ENCODE measurements at places on chromosomes 6 and 20.

DNA sequence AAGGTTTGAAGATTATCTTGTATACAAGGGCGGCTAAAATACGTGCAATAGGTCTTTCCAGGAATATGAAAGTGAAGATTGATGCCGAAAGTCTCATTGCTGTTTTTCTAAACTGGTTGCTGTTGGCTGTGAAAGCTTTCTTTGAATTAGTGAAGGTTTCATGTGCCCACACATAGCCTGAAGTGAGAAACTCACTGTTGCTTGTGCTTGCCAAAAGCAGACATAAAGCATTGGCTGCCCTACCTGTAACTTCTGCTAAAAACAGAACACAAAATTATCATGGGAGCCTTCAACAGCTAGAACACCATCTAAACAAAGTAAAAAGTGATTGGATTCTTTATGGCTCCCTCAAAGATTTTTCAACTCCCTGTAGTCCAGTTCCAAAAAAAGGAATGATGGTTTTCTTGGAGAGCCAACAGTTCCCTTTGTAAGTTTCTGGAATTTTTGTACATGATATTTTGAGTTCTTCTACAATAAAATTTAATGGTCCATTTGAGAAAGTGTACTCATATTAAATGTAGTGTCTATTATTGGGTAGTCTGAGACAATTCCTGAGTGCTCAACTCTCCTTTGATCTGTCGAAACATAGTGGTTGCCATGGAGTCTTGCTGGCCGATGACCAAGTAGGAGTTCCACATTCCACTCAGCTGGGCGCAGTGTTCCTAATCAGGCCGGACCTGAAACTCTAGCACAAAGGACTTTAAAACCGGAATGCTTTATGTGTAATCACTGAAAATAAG is 68.5 kb downstream of the PLEKHG1 start:
- 0 out of 2 replicates have a peak, but pooled peaks cover 12% of the 10 kb centered on the region for H3K4me1 ChIP-seq
- H3K27ac ChIP-seq, result no peak overlapping the region
- H3K27me3 ChIP-seq, result no peaks in the 10 kb centered on the region
- no peak overlapping the region for H3K4me3 ChIP-seq

DNA sequence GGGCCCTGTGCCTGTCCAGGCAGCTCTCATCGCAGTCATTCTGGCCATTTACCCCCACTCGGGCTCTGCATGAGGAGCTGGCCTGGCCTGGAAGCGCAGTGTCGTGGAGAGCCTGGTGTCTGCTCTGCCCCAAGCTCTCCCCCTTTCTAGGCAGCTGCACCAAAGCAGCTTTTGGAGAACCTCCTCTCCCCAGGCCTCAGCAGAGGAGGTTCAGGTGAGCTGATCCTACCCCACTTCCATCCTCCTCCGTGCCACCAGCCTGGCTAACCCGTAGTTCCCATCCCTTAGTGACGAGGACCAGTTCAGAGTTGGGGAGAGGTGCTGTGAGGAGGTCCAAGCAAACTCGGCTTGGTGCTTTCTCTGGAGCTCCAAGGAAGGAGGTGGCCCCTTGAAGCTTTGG is 30.5 kb upstream of the PHACTR3 start:
- peaks cover 29% of the 10 kb centered on the region for H3K27me3 ChIP-seq
- H3K4me3 ChIP-seq, result no peak overlapping the region
- no peaks in the 10 kb centered on the region for H3K36me3 ChIP-seq
- H3K4me1 ChIP-seq, result 0 out of 2 replicates have a peak, but pooled peaks cover 4% of the 10 kb centered on the region
- no peak for DNase-seq
- H3K27ac ChIP-seq, result no peak overlapping the region

DNA sequence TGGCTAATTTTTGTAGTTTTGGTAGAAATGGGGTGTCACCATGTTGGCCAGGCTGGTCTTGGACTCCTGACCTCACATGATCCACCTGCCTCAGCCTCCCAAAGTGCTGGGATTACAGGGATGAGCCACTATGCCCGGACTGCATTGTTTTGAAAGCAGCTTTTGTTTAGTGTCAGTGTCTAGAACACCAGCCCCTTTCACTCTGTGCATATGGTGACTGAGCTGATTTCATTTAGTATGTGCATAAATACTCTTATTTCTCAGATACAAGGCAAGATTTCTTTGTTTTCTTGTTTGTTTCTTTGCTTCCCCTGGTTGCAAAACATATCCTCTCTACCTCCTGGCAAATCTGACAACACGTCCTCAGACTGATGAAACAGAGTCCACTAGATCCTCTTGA is 152.8 kb upstream of the CHD6 start:
- H3K36me3 ChIP-seq, result no peaks in the 10 kb centered on the region
- H3K27me3 ChIP-seq, result no peaks in the 10 kb centered on the region
- H3K4me3 ChIP-seq, result no peak overlapping the region
- H3K4me1 ChIP-seq, result no peaks in the 10 kb centered on the region
- no peak for DNase-seq

GRCh38 chr6:101413773-101414172 is 20.3 kb downstream of the GRIK2 start:
- no peaks in the 10 kb centered on the region for H3K27me3 ChIP-seq
- H3K4me1 ChIP-seq, result no peaks in the 10 kb centered on the region
- H3K36me3 ChIP-seq, result no peaks in the 10 kb centered on the region
- DNase-seq, result no peak
- H3K27ac ChIP-seq, result no peak overlapping the region
- H3K4me3 ChIP-seq, result no peak overlapping the region

GRCh38 chr6:116714296-116714695 is 33.3 kb downstream of the KPNA5 start:
- H3K4me3 ChIP-seq, result no peak overlapping the region
- no peak overlapping the region for H3K27ac ChIP-seq
- no peaks in the 10 kb centered on the region for H3K4me1 ChIP-seq
- DNase-seq, result no peak
- H3K27me3 ChIP-seq, result no peaks in the 10 kb centered on the region

All from GM23248 (cell line).